ENCODE measurements at places on chromosomes 3 and 15.

GRCh38 chr3:187769771-187770170 lies 24.5 kb upstream of the BCL6 start:
- DNase-seq: no peak

DNA sequence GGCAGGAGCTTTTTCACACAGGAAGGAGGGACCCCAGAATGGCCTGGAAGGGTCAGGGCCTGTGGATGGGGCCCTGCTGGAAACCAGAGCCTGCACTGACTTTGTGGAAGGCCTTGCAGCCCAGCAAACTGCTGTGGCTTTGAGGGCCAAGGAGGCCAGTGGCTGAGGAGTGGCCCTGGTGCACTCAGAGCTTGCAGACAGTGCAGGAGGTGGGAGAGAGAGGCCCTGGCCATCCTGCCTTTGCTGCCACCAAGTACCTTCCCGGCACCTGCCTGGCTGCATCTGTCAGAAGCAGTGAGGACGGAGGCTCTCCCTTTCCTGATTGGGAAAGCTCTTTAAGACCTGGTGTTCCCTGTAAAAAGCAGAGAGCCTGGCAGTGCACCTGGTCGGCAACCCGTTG lies 6.4 kb downstream of the PSTPIP1 start:
- DNase-seq: no peak

DNA sequence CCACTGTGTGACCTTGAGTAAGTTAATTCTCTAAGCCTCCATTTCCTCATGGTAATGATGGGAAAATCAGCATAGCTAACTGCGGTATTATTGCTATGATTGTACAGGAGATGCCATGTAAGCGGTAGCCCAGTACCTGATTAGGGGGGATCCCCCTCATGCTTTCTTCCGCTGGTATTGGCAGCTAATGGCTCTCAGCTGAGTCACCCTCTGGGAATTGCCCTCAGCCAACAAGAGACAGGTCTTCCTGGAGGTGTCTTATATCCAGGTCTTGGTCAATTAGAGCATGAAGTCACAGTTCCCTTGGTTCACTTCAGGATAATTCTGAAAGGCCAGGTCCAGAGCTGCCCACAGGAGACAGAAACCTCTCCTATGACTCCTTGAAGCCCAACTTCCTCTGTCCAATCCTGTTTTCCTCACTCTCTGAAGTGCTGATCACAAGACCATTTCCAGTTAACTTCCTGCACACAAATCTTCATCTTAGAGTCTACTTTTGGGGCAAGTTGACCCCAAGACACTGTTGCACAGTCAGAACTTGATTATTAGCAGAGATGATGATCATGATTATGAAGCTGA lies 724.7 kb upstream of the ZNF385D start:
- no peak for DNase-seq

DNA sequence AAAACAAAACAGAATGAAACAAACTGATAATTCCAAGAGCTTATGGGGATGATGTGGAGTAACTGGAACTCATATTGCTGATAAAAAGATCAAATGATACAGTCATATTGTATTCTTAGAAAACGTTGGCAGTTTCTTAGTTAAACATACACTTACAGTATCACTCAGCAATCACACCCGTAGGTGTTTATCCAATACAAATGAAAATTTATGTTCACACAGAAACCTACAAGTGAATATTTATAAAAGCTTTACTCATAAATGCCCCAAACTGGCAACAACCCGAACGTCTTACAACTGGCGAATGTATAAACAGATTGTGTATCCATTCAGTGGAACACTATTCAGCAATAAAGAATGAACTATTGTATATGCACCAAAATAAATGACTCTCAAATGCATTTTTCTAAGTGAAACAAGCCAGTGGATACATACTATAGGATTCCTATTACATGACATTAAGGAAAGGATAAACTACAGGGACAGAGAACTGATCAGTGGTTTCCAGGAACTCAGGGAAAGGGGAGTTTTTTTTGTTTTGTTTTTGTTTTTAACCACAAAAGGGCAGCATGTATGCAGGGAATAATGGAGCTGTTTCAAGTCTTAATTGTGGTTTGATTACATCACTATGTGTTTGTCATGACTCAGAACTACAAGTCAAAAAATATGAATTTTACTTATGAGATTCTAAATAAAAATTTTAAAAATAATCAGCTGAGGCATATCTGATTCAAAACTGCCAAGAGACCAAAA lies 71.8 kb upstream of the NDUFB4 start:
- no peak for DNase-seq

GRCh38 chr15:94917068-94917467 lies 685.7 kb downstream of the MCTP2 start:
- DNase-seq: no peak

GRCh38 chr3:158350971-158351370 lies 220.0 kb upstream of the MLF1 start:
- DNase-seq: no peak

- DNase-seq: no peak
These were observed 29.5 kb downstream of the MB21D2 start for GRCh38 chr3:192888190-192888589.

DNA sequence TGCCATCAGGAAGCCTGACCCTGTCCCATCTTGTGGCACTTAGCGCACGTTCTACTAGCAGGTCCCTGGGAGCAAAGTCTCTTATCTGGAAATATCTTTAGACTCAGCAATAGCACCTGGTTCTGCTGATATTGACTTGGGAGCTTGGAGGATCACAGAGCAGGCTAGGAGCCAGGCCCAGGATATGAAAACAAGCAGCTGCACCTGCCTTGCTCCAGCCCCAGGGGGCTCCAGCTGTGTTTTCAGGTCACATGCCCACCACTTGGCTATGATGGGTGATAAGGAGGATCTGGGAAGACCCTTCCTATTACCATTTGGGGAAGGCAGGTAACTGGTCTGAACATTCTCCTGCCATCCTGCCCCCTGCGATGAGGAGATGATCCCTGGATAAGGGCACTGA lies 87.8 kb downstream of the C3orf70 start:
- no peak for DNase-seq

- peak; percentile 65 for DNase-seq
These were observed 185.1 kb downstream of the GOLGA6L6 start for GRCh38 chr15:20356444-20356910.

GRCh38 chr3:126156468-126156867 lies 23.9 kb downstream of the ALDH1L1 start:
- no peak for DNase-seq

DNA sequence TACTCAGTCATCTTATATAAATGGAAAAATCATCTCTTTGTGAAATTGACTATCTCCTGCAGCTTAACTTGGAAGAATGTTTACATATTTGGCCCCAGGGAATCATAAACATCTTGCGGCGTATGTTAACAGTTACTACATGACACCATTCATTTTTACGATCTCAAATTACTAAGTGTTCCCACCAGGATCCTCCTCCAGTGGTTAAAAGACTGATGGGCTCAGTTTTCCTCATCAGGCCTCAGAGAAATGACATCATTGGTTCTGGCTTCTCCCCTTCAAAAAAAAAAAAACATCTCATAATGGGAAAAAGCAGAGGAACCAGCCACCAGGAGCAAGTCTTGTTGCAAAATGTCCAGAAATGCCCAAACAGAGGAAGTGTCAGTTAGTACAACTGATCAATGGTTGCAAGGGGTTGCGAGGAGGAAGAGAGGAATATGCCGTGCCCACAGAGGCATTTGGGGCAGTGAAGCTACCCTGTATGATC lies 70.5 kb upstream of the LIPC start:
- DNase-seq: no peak

GRCh38 chr15:60376677-60377095 lies 21.1 kb downstream of the ANXA2 start:
- DNase-seq: no peak

DNA sequence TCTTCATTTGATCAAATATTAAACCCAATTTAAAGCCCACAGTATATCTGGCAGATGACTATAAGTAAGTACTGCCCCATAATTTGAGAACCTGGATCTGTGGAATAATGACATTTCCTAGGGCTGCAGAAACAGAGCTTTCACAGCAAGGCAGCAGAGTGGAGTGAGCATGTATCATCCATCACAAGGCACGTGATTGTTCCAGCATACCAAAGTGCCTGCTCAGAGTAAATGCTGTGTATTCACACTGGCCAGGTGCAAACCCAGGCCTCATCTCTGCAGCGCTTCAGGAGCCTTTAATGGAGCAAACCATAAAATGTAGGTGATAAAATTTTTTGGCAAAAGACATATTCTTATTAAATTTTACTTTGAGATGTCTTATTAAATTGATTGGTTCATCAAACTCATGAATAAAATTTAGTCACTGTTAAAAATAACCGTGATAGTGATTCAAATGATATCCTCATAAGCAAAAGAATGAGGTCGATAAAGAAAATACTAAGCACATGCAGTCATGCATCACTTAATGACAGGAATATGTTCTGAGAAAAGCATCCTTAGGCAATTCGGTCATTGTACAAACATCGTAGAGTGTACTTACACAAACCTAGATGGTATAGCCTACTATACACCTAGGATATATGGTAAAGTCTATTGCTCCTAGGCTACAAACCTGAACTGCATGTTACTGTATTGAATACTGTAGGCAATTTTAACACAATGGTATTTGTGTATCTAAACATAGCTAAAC lies 99.3 kb upstream of the SLC24A5 start:
- DNase-seq: no peak

DNA sequence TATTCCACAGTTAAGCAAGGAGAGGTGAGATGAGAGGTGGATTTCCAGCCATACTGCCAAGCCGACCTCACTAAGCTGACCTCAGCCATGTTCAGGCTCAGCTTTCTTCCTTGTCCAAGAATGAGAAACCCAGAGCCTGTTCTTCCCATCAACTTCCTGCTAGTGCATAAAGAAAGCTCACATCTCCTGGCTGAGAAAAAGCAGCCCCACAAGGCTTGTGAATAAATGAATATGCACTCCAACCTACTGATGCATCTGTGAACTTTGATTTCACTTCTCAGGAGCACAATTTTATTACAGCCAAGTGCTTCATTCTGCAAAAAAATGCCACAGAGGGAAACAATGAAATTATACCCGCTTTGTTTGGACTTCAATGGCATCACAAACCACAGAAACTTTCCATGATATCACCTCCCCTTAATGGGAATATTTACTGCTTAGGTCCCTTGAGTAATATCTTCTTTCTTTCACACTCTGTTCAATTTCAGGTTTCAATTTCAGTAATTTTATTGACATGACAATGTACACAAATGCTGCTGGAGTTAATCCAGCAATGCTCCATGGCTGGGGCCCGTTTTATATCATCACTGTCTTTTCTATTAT lies 437.0 kb upstream of the PPP2R3A start:
- no peak for DNase-seq

DNA sequence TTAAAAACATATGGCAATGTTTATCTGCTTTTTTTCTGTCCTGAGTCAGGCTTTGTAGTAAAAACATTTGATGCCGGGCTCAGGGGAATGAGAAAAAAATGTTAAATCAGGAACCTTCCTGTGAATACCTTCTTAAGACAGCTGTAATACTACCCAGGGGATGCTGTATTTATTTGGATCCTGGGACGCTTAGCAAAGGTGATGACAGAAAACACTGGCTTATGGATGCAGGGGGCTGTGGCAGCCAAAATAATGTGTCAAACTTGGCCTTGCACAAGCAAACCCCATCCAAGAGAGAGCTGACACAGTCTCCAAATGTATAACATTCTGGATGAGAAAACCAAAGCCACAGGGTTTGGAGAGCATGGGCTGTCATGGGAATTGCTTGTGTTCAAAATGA lies 438.2 kb upstream of the PROK2 start:
- DNase-seq: no peak

DNA sequence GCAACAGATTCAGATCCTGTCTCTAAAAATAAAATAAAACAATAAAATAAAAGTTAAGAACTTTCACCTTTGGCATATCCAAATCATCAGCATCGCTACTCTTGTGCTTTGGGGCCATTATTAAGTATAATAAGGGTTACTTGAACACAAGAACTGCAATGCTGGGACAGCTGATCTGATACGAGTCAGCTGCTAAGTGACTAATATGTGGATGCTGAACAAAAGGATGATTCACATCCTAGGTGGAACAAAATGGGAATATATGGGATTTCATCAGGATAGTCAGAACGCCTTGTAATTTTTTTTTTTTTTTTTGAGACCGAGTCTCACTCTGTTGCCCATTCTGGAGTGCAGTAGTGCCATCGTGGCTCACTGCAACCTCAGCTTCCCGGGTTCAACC lies 29.7 kb downstream of the BUB1B start:
- DNase-seq: no peak

GRCh38 chr3:143314251-143315093 lies 194.9 kb downstream of the CHST2 start:
- no peak for DNase-seq

- no peak for DNase-seq
These were observed 58.7 kb upstream of the ACAN start for GRCh38 chr15:88744548-88745020.

DNA sequence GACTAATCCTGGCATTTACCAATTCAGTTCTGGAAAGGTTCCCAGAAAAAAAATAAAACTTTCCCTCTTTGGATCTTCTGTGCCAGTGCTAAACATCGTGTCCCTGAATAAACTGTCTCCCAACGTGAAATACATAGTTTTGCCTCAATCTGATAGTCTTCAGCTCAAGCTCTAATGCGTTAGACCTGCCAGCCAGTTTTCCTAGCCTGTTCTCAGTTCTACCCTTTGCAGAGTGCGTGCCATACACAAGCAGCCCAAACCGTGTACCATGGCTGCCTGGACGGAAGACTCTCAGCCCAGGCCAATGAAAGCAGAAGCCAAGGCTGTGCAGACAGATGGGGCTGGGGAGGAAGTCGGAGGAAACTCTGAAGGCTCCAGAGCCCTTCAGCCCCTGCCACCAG lies 11.4 kb upstream of the OCA2 start:
- DNase-seq: no peak

DNA sequence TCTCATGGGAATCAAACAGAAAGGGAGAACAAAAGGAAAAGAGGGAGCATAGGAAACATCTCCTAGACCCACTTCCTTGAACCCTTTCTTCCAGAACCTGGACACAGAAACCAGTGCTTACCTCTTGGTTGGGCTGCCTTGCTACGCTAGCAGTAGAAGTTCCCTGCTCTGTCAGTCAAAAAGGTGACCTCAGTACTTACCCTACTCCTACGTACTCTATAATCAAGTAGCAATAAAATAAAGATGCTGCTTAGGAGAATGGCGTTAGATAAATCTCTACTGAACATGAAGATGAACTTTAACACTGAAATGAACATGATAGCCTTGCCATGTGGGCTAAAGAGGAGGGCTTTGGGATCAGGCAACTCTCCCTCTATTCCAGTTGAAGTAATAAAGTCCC lies 7.4 kb downstream of the VEPH1 start:
- DNase-seq: no peak

DNA sequence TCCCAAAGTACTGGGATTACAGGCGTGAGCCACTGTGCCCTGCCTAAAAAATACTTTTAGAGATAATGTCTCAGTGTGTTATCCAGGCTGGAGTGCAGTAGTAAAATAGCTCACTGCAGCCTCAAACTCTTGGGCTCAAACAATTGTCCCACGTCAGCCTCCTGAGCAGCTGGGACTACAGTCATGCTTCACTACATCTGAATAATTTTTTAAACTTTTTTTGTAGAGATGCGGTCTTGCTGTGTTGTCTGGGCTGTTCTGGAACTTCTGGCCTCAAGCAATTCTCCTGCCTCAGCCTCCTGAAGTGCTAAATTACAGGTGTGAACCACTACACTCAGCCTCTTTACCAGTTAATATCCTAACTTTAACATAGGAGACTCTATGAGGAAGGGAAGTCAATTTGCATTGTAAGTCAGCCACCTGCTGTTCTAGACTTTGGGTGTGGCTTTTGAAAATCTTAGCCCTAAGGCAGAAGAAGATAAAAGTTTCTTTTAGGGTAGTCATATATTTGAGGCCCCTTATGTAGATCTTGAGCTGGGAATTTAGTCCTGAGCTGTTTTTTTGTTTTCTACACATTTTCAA lies 78.2 kb upstream of the RASGRP1 start:
- no peak for DNase-seq

All from activated T-helper 1 cell treated with Interleukin-2 at 50 U/mL for 16 hours (primary cell).